Common myeloid progenitor, CD34-positive (primary cell): ENCODE measurements at places on chromosomes 4 and X.
A peak's percentile ranks its signal among the peaks of the same experiment; 100 is the strongest.

- DNase-seq: peak; percentile 47
Measured at GRCh38 chrX:55488006-55488592, 1.5 kb downstream of the USP51 start.

DNA sequence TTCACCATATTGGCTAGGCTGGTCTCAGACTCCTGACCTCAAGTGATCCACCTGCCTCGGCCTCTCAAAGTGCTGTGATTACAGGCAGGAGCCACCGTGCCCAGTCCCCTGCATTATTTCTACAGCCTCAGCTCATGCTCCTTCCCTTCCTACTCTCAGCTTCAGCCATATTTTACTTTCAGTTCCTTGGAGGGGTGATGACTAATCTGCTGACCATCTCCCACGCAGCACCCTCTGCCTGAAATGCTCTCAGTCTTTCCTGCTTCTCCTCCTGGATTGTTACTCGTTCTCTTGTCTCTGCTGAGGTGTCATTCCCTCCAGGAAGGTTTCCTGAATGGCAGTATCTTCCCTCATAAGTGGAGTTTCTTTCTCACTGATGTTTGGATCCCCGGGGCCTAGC is 63.3 kb downstream of the MOSPD2 start:
- DNase-seq: no peak

GRCh38 chrX:2513121-2513664 is 12.4 kb upstream of the DHRSX start:
- DNase-seq: no peak

DNA sequence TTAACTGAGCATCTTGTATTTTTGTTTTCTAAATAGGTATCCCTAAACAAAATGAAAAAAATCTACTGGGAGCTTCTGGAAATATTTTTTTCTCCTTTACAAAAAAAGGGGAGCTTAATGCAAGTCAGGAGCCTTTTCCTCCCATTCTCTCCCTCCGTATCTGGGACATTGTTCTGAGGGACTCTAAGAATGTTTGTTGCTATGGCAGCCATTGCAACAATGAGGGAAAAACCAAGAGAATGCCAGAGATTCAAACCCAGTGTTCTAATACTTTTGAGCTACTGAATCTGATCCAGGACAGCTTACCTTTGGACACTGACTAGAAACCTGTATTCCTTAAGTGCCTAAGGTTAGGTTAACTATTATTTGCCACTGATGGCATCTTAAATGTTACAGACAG is 485.7 kb upstream of the HS3ST1 start:
- no peak for DNase-seq

DNA sequence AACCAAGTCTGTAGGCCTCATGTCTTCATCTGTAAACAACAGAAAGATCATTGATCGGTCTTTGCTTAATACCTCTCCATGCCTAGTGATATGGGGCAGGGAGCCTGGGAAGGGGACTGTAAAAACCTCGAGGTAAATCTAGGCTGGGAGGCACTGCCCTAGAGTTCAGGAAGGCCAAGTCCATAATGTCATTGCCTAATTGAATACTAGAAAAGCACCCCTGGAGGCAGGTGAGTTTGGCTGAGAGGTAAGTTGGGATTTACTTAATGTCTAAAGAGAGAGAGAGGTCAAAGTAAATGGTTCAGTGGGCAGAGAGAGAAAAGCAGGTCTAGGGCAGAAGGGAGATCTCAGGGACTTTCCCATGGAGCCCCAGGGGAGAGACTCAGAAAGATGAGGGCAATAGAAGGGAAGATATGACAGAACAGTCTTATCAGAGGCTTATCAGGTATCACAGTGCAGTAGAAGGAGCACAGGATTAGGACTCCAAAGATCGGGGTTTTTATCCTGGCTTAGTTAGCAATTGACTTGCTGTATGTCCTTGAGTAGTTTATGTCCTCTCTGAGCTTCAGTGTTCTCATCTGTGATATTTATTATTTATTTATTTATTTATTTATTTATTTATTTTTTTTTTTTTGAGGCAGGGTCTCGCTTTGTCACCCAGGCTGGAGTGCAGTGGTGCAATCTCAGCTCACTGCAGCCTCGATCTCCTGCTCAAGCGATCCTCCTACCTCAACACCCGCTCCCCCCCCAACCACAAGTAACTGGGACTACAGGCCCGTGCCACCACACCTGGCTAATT is 85.2 kb downstream of the SLC16A2 start:
- DNase-seq: no peak
